ENCODE measurements at places on chromosomes 12 and 14.

- DNase-seq = no peak
Observed at GRCh38 chr12:43653917-43654316, 101.9 kb upstream of the ADAMTS20 start.

DNA sequence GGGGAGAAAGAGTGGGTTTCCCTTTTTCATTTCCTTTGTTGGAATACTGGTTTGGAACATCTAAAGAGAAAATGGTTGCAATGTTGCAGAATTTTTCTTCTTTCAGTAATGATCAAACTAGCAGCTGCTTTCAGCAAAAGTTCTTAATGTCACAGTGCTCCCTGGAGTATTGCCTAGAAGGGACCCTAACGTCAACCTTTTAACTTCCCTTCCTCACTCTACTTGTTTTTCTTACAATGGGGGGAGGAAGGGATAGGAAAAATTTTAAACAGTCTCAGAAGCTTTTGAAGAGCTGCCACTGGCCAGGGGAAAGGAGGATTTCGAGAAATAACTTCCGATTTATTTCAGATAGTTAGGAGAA is 521.8 kb downstream of the MED13L start:
- no peak for DNase-seq

DNA sequence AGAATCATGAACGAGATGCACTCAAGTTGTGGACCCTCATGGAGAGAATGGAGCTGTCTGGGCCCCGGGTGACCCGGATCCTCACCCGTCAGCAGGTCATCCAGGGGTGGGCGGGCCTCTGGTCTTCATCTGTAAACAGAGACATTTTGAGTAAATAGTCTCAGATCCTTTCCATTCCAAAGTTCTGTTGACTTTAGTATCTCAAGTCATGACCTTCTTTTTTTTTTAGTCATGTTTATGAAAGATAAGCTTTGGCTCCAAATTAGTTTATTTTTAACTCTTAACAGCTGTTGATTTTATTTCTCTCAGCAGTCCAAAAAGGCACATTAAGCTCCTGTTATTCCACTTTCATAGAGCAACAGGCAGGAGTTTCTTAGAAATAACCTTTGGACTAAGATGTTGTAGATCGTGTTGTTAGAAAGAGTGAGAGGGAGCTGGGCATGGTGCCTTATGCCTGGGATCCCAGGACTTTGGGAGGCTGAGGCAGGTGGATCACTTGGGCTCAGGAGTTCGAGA is 48.9 kb upstream of the AMN start:
- no peak for DNase-seq

GRCh38 chr12:29565727-29566126 is 68.2 kb upstream of the OVCH1 start:
- no peak for DNase-seq

DNA sequence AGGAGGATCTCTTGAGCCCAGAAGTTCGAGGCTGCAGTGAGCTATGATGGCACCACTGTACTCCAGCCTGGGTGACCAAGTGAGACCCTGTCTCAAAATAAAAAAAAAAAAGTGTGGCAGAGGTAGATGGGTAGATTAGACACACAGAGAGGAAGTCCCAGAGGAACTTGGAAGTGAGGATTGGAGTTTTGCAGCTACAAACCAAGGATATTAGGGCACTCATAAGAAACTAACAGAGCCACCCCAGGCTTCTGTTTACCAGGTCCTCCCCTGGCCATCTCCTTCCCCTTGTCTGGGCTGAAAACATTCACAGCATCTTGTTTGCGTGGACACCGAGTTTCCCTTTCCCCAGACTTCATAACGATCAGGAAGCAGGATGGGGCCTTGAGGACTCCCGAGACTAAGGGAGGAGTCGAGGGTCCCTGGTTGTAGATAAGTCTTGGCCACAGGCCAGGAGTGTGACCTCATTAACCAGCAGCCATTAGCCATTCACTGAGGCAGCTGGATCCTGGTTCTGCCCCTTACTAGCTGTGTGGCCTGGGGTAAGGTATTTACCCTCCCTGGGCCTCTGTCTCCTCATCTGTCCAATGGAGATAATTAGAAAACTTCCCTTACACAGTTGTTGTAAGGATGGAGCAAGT is 2.1 kb downstream of the MAP1LC3B2 start:
- no peak for DNase-seq

DNA sequence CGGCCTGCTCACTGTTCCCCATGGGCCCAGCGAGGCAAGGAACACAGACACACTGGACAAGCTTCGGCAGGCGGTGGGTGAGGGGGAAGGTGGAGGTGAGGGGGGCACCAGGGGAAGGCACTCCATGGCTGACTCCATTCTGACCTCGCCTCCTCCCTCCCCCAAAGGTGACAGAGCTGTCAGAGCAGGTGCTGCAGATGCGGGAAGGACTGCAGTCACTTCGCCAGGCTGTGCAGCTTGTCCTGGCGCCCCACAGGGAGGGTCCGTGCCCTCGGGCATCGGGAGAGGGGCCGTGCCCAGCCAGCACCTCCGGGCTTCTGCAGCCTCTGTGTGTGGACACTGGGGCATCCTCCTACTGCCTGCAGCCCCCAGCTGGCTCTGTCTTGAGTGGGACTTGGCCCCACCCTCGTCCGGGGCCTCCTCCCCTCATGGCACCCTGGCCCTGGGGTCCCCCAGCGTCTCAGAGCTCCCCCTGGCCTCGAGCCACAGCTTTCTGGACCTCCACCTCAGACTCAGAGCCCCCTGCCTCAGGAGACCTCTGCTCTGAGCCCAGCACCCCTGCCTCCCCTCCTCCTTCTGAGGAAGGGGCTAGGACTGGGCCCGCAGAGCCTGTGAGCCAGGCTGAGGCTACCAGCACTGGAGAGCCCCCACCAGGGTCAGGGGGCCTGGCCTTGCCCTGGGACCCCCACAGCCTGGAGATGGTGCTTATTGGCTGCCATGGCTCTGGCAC is 10.6 kb downstream of the MCRS1 start:
- DNase-seq = no peak

GRCh38 chr12:2698566-2698965 is 96.2 kb upstream of the FKBP4 start:
- no peak for DNase-seq

- DNase-seq = no peak
Observed at GRCh38 chr12:54411391-54412241, 7.5 kb downstream of the ITGA5 start.

- peak; percentile 54 for DNase-seq
Observed at GRCh38 chr12:111598637-111599452, at the start of gene ATXN2. Gene ATXN2, minus strand, starts transcription at chr12:111599315. Its CDS starts 281 bp downstream, at chr12:111599034.

DNA sequence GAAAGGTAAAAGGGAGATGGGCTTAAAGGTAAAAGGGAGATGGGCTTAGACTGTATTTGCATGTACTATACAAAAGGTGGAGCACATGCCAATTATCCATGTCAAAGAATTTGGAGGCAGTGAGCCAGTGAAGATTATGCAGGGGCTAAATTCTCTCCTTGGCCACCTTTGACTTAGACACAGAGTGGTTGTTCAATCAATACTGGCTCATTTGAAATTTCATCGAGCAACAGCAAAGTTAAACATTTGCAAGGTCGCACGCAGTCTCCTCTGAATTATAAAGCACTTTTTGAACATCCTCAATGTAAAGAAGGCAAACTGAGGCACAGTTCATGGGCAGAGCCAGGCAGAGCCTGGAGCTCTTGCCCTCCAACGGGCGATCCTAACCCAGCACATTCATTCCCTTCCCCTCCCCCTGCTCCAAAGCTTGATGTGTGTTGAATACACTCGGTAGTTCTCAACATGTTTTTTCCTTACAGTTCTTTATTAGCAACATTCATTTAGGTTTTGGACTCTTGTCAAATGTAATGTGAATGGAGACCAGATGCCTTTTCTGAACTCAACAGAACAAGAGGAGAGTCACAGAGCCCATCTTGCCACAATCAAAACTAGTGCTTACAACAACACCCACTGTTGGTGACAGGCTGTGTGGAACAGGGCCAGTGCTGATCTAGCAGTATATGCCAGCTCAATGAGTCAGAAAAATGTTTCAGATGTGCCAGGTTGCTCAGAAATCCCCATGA is 169.7 kb upstream of the G2E3 start:
- DNase-seq = peak; percentile 18

DNA sequence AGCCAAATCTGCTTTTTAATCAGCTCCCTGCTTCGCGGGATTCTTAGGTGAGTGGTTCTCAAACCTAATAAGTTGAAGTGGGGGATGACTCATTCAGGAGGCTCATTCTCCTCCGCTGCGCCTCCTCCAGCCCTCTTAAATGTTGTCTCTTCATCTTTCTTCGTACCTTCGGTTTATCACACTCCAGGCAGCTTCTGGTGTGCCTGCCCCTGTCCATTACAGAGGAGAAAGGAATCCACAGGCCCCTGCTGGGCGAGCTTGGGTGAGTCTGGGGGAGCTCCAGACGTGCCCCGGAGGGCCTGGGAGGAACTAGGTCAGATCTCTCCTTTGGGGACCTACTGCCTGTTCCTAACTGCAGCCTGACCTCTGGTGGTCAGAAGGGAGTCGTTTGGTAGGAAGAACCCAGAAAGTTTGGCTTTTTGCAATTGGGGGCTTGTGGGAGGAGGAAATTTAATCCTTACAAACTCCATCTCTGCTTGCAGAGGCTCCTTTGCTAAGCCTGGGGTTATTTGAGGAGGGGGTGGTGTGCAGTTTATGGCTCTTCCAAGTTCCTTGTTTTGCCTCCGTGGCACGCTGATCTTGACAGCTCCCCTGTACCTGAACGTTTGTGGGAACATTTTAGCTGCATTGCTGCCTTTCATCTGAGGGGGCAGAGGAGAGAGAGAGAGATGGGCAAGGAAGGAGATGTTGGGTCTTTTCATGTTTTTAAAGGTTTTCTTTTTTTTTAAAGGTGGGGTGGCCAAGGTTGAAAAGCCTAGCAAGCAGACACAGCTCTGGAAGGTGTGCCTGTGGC is 84.1 kb upstream of the GNG2 start:
- DNase-seq = peak; percentile 89

DNA sequence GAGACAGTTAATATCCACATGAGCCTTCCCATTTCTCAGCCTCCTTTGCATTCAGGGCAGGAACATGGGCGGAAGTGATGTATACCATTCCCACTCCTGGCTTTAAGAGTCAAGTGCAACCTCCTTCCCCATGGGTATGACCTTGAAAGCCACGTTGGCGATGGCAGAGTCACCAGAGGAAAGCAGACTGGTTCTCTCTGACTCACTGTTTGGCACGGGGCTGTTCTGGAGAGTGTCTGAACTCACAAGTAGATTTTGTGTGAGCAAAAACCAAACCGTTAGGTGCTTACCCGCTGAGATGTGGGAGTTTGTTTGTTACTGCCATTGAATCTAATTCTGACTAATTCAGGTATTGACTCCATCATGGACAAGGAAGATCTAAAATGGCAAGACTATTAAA is 36.7 kb upstream of the PZP start:
- no peak for DNase-seq

GRCh38 chr14:68846466-68846865 is 53.6 kb upstream of the ZFP36L1 start:
- no peak for DNase-seq

GRCh38 chr12:106428384-106428783 is 70.8 kb downstream of the POLR3B start:
- DNase-seq = peak; percentile 2

GRCh38 chr14:21308132-21308478 is 28.2 kb downstream of the RPGRIP1 start:
- DNase-seq = no peak

- DNase-seq = no peak
Observed at GRCh38 chr14:60174352-60175254, 9.4 kb upstream of the DHRS7 start.

DNA sequence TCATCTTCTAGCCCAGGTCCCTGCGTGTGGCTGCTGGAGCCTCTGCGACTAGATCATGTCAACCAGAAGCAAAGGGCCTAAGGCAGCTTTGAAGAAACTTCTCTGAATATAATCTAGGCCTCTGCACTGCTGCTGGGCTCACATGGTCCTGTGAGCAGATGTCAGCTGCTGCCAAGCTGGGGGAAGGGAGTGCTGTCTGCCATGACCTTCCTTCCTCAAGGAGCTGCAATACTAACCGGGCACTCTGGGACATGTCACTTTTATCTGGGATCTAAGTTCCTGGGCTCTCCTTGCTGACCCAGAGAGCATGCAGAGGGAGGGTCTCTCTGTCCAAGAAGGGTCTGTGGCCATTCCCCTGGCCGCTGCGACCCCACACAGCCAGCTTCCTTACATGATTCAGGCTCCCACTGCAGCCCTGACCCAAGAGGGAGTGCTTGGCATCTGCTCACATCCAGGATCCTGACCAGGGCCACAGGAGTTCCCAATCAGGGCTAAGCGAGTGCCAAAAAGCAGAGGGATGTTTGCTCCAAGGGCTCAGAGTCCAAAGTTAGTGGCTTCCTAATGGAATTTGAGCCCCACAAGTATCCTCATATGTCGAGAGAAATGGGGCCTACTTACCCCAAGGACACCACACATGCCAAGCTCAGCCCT is 74.0 kb downstream of the PLEKHG3 start:
- no peak for DNase-seq

DNA sequence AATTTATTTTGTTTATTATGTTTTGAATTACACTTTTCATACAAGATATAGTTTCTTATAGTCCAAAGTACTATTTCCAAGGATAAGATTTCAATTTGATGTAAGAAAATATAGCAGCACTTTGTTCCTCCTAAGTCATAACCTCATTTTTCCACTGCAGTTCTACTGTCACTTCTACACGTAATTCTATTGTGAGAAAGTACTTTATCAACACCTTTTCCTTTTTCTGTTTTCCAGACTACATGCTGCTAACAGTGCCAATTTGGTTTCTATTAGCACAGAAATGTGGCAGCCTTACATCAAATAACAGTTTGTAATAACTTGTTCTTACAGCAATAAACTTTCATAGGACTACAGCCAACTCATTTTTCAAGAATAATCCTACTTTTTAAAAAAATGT is 45.0 kb downstream of the RPS6KA5 start:
- no peak for DNase-seq

- DNase-seq = no peak
Observed at GRCh38 chr14:23548351-23549318, 2.9 kb downstream of the ZFHX2 start.

DNA sequence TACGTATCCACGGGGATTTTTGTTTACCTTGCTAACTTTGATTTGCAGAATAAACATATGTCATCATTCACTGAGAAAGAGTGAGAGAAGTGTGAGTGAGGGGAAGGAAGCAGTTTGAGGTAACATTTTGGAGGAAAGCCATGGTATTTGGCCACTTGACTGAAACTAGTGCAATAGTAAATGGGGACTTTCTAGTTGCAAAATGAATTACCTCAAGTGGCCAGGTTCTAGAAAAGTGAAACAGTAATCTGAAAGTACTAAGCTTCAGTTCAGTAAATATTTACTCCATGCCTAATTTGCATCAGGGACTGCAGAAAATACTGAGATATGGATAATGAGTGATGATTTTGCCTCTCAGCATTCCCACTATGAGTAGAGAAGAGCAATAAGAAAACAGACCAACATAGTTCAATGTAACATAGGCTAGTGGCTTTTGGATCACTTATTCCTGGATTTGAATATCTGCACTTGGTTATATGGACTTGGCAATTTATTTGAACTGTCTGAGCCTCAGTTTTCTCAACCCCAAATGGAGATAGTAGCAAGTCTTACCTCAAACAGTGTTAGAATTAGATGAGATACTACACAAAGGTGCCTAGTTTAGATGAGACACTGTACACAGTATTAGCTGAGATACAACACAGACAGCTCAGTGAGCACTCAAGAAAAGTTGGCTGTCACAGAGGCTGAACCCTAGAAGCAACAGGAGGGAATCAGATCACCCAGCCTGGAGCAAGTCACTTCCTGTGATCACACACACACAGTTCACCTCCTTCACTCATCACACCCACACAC is 439.1 kb downstream of the NPAS3 start:
- no peak for DNase-seq

GRCh38 chr12:93234641-93235040 is 143.1 kb upstream of the NUDT4 start:
- peak; percentile 47 for DNase-seq

GRCh38 chr14:84312551-84312950 is 1217.4 kb upstream of the FLRT2 start:
- no peak for DNase-seq
